ENCODE measurements at places on chromosomes 2 and 18. TPM values are rescaled to one million over a fixed set of nuclear protein-coding genes. Genes with fewer than 3 reads are reported as not detected.

Gene DSG4
- not detected for total RNA-seq

Gene TMEM178A
- total RNA-seq, result 4.7 TPM

Gene ARHGAP15
- 7.9 TPM for total RNA-seq

Gene SOX11
- total RNA-seq, result not detected

Gene CNNM4
- 3.2 TPM for total RNA-seq
